Stimulated activated CD8-positive, alpha-beta memory T cell treated with anti-CD3 and anti-CD28 coated beads, Interleukin-2, amount 100 ng/mL, for 1 hour (primary cell): ENCODE measurements at places on chromosomes 11 and 22.

DNA sequence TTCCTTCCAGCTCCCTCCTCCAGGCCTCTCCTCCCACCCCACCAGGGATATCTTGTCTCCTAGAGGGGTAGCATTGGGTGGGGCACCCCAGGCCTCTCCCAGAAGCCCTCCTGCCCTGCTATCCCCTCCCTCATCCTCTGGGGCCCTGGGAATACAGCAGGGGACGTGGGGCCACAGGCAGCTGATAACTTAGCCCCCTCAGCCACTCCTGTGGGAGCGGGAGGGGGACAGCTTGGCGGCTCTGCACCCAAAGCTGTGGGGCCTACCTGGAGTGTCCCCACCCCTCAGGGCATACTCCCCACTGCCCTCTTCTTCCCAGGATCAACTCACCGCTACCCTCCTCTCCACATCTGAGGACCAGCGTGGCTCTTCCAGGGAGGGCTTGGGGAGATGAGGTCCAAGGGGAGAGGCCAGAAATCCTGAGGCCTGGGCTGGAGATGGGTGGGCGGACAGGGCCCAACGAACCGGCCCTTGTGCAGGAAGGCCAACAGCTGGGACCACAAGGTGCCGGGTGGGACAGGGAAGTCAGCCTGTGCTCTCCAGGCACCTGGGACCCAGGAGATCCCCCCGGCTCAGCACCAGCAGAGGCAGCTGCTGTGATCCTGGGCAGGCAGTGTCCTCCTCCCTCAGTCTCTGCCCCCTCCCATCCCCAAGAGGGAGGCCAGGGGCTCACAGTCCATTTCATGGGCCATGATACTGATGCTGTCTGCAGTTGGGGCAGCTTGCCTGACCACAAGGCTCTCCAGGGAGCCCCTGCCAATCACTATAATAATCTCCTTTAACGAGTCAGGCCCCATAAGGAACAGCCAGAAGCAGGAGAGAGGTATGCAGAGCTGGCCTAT, 23.2 kb downstream of the NEAT1 start:
- no peak for DNase-seq

GRCh38 chr11:65560555-65561418, 2.6 kb upstream of the LTBP3 start:
- no peak for DNase-seq

DNA sequence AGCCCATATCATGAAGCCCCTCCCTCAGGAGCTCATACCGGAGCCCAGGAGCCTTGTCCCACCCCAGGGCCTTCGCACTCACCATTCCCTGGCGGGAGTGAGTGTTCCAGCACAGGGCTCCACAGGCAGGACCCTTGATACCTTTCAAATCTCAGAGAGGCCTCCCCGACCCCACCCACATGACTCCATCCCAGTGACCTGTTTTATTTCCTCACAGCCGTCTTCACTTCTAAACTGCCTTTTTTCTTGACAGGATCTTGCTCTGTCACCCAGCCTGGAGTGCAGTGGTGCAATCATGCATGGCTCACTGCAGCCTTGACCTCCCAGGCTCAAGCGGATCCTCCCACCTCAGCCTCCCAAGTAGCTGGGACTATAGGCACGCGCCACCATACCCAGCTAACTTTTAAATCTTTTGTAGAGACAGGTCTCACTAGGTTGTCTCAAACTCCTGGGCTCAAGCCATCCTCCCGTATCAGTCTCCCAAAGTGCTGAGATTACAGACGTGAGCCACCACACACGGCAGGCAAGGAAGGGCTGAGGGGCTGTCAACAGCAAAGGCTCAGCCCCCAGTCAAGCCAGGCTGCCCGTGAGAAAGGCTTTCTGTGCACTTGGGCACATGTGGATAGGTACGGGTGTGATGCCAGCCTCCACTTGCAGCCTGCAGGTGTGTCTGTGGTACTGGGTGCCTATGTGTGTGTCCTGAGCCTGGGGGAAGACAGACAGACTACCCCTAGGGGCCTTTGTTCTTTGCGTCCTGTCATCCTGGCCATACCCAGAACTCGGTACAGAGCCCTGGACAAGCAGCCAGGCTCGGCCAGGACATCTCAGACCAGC, 9.3 kb downstream of the RPL3 start:
- no peak for DNase-seq

DNA sequence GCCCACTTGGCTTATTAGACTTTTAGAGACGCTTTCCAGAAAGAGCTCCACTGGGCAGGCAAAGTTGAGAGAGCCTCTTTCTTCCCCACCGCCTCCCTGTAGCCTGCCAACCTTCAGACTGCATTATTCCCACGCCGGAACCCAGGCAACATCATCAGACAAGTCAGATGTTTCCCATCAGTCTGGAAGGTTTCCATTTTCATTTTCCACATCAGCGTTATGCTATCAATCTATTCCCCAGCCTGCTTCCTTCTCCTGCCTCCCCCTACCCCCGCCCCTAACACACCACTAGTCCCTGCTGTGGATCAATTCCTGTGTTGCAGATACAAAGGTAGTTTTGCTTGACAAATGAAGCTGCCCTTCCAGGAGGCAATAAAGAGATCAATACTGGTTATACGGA, 184.8 kb downstream of the DSCAML1 start:
- DNase-seq, result no peak

DNA sequence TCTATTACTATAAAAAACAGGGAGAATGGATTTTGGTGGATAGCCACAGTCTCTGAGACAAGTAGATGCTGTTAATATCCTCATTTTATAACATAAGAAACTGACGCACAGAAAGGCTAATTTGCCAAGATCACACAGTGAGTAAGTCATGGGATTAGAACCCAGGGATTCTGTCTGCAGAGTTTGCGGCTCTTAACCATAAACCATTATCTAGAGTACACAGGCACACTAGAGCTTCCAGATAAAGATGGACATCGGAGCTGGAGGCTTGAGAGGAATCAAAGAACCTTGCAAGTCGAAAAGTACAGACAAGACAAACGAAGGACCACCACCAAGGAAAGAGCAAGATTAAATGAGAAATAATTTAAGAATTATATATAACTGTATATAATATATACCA, 11.3 kb downstream of the LGALS12 start:
- no peak for DNase-seq

- no peak for DNase-seq
These were observed 21.7 kb upstream of the SMCO4 start for GRCh38 chr11:93564895-93565294.

DNA sequence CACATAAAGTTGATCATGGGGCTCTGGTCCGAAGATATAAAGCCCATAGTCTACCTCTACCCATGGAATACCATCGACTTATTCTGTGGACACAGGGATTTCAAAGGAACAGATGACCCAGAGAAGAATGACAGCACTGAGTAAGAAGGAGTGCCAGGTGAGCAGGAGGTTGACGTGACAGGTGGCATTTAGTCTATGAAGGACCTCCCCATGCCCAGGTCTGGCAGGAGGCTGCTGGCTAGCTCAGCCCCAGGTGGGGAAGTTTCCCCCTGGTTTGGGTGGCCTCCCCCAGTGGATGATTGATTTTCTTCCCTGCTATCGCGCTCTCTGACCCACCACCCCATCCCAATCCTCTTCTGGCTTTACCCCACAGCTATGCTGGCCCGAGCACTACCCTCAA, 39.1 kb downstream of the KCNC1 start:
- DNase-seq, result no peak

DNA sequence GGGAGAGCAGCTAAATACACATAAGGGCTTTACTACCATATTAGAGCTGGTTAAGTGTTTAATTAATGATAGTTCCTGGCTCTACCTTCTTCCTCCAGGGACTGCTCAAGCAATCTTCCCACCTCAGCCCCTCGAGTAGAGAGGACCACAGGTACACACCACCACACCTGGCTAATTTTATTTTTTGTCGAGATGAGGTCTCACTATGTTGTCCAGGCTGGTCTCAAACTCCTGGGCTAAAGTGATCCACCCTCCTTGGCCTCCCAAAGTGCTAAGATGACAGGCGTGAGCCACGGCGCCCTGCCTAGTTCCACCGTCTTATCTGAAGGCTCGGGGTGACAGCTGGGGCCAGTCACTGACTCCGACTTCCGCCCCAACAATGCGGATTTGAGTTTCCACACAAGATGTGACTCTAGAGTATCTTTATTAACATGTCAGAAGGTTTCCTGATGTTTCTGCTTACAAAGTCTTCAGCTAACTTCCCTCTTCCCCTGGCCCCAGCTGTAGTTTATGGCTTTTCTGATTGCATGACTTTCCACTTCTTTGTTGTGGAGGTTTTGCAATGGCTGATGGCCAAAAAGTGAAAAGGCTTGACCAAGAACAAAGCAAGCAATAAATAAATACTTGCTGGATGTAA, 16.8 kb downstream of the TPST2 start:
- DNase-seq, result no peak

- DNase-seq, result no peak
These were observed 877.0 kb downstream of the OPCML start for GRCh38 chr11:132655187-132655855.

- DNase-seq, result no peak
These were observed 101.6 kb downstream of the SWAP70 start for GRCh38 chr11:9765320-9766101.

DNA sequence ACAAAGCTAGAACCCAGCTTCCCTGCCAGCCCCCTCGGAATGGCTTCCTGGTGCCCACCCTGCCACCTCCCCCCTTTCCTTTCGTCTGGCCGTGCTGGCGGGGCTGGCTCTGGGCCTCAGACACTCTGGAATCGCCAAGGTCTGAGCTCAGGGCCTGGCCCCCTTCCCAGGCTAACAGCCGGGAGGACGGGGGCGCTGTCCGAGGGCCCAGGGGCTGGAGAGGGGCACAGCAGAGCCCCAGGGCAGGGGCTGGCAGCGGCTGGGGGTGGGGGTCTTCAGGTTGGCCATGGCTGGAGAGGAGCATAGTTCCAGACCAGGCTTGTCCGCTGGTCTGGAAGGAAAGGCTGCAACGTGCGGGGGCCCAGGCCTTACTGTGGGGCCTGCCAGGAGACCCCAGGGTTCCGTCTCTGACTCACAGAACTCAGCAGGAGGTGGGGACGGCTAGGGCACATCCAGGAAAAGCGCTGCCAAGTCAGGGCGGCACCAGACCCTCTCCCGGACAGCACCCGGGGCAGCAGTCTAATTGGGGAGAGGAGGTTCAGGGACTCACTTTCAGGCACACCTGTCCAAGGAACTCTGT, 861 bp upstream of the LTBP3 start:
- DNase-seq, result no peak

GRCh38 chr11:120912504-120912903, 111.4 kb upstream of the TBCEL start:
- no peak for DNase-seq

GRCh38 chr11:57324154-57324885, 432 bp downstream of the TNKS1BP1 start:
- no peak for DNase-seq

DNA sequence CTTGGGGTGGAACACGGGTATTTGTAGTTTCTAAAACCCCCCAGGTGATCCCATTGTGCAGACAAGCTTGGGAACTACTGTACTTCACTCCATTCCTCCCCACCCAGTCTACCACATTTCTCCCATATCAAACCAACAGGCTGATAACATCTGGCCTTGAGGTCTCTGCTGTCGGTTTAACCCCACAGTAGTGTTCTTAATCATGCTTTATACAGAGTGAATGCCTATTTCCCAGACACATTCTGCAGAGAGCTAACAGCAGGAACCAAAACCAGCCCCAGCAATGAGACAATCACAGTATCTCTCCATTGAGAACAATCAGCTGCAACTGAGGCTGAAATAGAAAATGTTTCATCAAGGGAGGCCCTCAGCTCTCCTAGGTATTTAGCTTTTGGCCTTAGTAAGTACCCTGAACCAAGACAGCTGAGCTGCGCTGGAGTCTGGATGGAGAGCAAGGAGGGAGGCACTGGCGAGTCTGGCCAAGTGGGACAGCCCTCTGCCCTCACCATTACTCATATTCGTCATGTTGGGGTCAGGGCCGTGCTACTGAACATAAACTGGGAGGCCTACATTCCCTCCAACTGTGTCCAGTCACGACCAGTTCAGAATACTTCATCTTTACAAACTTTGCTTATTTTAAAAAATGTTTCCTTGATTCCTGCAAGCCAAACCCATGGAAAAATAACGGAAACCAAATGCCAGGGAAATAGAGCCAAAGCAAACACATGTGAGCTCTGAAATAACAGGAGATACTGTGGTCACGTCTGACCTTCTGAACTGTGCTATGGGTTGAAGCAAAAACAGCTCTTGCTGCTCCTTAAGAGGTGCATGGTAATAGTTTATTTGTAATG, 81.0 kb downstream of the CCDC34 start:
- no peak for DNase-seq

DNA sequence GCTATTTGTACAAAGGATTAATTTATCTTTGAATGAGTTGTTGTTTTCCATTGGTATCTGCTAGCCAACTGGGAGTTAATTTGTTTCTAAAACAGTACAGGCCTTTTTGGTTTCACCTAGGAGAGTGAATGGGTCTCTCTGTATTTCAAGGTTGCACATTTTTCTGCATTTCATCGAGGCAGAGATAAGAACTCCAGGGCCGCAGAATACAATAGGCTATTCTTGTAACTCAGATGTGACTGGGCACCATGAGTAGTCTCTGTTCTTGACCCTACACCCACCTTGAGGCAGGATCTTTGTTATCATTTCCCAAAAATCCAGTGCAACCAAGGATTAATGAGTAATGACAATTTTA, 51.7 kb upstream of the OR9Q1 start:
- DNase-seq, result no peak

GRCh38 chr11:7450836-7451235, 34.5 kb upstream of the OLFML1 start:
- no peak for DNase-seq
